ENCODE measurements at places on chromosomes 11 and 22.

DNA sequence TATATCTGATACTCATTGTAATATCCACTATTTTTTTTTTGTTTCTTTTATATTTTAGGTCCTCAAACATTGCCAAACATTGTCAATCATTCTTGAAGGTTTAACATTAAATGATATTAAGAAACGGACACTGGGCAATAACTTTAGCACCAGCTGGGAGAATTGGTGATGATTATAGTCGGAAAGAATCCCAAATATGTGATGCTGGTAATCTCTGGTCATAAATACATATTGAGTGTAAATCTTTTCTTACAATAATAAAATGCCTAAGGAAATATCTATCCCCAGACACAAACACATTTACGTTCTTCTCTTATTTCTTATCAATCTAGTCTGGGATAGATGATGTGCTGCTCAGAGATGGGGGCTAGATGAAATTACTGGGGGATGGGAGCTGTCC is 25.2 kb downstream of the OR51E2 start:
- no peak for DNase-seq

GRCh38 chr22:48660790-48661740 is 1166.6 kb downstream of the BRD1 start:
- DNase-seq: no peak

DNA sequence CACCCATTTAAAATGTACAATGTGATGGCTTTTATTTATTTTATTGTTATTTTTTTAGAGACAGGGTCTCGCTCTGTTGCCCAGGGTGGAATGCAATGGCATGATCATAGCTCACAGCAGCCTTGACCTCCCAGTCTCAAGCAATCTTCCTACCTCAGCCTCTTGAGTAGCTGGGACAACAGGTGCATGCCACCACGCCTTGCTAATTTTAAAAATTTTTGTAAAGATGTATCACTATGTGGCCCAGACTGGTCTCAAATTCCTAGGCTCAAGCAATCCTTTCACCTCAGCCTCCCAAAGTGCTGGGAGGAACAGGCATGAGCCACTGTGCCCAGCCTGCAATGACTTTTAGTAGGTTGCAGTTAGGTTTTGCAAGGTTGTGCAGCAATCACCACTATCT is 14.3 kb downstream of the CLDN5 start:
- DNase-seq: no peak

DNA sequence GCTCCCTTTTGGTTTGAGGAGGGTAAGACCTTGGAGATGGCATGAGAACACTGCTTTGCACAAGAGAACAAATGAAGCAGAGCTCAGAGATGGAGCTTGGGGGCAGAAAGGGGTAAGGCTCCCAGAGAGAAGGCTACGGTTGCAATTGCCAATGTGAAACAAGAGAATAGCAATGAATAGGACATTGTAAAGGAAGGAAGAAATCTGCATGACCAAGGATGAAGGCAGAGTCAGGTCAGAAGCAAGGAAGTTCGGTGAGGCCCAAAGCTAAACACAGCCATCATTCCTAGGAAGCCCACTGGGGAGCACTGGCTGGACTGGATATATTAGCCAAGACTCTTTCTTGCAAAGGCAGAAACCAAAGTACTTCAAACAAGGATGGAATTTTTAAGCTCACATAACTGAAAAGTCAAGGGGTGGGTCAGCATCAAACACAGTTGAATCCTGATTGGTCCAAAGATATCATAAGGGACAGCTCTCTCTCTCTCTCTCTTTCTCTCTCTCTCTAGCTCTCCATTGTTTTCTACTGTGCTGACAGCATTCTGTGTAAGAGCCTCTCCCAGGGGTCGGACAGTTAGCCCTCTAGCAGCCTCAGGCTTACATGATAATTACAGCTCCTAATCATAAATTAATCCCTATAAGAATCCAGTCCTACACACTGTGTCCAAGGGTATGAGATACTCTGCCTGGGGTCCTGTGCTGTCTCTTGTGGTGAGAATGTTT is 484.3 kb downstream of the SOX6 start:
- no peak for DNase-seq

DNA sequence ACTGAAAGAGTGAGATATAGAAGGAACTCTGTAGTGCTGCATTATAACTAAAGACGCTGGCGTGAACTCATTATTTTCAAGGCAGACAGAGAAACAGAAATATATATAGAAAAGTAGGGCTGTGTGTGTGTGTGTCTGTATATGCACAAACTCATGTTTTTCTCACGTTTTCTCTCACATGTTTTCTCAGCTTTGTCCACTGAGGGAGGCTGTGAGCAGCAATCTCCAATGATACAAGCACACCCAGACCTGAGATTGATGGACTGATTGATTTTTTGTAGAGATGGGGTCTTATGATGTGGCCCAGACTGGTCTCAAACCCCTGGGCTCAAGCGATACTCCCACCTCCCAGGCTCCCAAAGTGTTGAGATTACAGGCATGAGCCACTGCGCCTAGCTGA is 122.5 kb downstream of the SERGEF start:
- DNase-seq: no peak

- no peak for DNase-seq
Measured at GRCh38 chr11:72491001-72491400, 56.7 kb upstream of the CLPB start.

GRCh38 chr22:29128891-29129807 is 56.3 kb downstream of the KREMEN1 start:
- no peak for DNase-seq

DNA sequence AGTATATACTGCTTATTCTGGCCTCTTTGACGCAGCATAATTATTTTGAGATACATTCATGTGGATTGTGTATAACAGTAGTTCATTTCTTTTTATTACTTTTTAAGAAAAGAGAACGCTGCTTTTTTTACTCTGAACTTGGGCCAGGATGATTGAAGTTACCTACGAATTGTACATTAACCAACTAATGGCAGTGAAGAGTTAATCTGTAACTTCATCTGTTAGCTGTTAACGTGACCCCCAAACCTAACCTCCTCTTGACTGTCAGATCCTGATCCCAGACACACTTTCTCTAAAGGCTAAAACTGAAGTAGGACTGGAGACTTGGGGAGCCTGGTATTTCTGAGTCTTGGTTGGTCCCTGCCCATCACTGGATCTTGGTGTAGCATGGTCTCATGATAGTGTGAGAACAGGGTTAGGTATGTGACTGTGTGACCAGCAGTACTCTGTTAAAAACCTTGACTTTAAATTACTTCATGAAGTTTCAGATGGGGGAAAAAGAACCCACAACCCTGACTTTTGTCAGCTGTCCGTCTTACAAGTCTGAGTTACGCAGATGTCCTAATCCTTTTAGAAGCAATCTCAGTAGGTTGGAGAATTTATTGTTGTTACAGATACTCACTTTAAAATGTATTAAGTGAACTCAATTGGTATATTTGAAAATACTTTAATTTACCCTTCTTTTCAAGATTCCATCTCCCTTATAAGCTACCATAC is 39.4 kb downstream of the C22orf31 start:
- DNase-seq: no peak

GRCh38 chr11:35103366-35104208 is 35.4 kb upstream of the CD44 start:
- no peak for DNase-seq

- no peak for DNase-seq
Measured at GRCh38 chr11:67275606-67276409, 9.5 kb downstream of the GRK2 start.

GRCh38 chr11:128236506-128237498 is 350.6 kb downstream of the ETS1 start:
- DNase-seq: no peak

All from HAP-1 (cell line).